NCI-H524 (cell line): ENCODE measurements at places on chromosomes 3 and 15.
A peak's percentile ranks its signal among the peaks of the same experiment; 100 is the strongest.

DNA sequence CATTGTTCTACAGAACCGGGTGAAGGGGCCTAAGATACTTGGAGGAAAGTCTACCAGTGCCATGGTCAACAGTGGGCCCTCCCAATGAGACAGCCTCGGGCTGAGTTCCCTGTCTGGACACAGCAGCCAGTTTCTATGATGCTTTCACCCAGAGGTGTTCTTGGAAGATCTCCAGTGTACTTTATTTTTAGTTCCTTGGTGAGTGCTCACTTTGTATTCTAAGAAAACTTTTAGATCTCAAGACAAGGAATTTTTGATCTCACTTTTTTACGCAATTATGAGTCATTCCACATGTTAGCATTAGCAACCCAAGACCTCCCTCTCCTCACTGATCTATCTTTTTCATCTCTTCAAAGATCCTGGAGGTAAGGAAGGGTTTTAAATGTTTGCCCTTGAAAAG, 287.7 kb downstream of the RORA start:
- DNase-seq, result no peak

DNA sequence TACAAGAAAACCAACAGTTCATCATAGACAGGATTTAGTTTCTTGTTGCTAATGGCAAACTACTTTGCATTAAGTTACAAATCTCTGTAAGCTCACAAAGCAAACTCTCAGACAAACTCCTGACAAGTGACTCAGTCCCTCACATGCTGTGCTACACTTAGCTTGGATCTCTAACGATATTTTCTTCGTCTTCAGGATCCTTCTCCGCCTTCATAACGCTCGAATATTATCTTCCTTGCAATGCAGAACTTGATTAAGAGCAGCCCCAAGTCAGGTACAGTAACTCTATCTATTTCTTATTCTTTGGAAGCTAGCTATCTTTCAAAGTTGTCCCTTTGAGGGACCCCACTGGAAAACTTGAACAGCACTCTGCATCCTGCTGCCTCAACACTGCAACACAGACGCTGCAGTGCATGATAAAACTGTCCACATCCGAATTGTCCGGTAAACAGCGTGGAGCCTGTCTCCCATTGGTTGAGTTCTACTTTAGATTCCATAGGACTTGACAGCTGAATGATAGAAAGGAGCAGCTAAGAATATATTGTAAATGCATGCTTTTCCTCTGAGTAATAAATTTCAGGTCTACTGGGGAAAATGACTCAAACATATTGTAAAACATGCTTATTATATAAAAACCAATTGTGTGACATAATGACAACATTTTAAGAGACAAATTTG, 61.3 kb downstream of the UACA start:
- no peak for DNase-seq

GRCh38 chr15:82805994-82806406, at the start of gene FSD2:
TSS of gene FSD2 (minus strand) at chr15:82806069. CDS start at chr15:82787390, 18,679 bp downstream.
- DNase-seq, result no peak

- DNase-seq, result peak; percentile 48
Measured at GRCh38 chr3:195774917-195775316, 36.8 kb downstream of the MUC4 start.
